ENCODE measurements at places on chromosomes 3 and 15. TPM values are rescaled to one million over a fixed set of nuclear protein-coding genes. Genes with fewer than 3 reads are reported as not detected.

P2RY13 gene
- total RNA-seq = not detected

GLDN gene
- not detected for total RNA-seq

FEZF2 gene
- total RNA-seq = not detected

CKMT1B gene
- not detected for total RNA-seq

TEX264 gene
- total RNA-seq = 48.2 TPM

FURIN gene
- total RNA-seq = 124 TPM

ALDH1L1 gene
- total RNA-seq = not detected

CHRNA7 gene
- not detected for total RNA-seq

MNS1 gene
- 0.74 TPM for total RNA-seq

MESP2 gene
- total RNA-seq = not detected

SLC28A2 gene
- total RNA-seq = not detected

B3GALNT1 gene
- 2.4 TPM for total RNA-seq

GRAMD1C gene
- total RNA-seq = 0.47 TPM

SLC2A2 gene
- not detected for total RNA-seq

SELENOT gene
- 158 TPM for total RNA-seq

SKOR1 gene
- total RNA-seq = 0.15 TPM

GRK7 gene
- not detected for total RNA-seq

PLA1A gene
- total RNA-seq = not detected

APOD gene
- total RNA-seq = 0.20 TPM

SLC22A14 gene
- total RNA-seq = not detected

CTXND1 gene
- total RNA-seq = not detected

FBXW12 gene
- not detected for total RNA-seq

ITIH4 gene
- total RNA-seq = 11.2 TPM

C3orf33 gene
- total RNA-seq = 2.2 TPM

PPARG gene
- total RNA-seq = 0.66 TPM

MST1R gene
- total RNA-seq = 1.2 TPM

PARP15 gene
- 12.7 TPM for total RNA-seq

TICRR gene
- 14.0 TPM for total RNA-seq

GP5 gene
- total RNA-seq = 0.31 TPM

CTXN2 gene
- total RNA-seq = not detected

ADGRG7 gene
- total RNA-seq = not detected

OXNAD1 gene
- 28.6 TPM for total RNA-seq

PYGO1 gene
- not detected for total RNA-seq

HES1 gene
- not detected for total RNA-seq

LRRC15 gene
- not detected for total RNA-seq

RHOV gene
- 0.40 TPM for total RNA-seq

SCAMP5 gene
- 1.1 TPM for total RNA-seq

COX17 gene
- 108 TPM for total RNA-seq

MESP1 gene
- total RNA-seq = 5.6 TPM

ZDHHC23 gene
- 4.3 TPM for total RNA-seq

MITF gene
- 0.81 TPM for total RNA-seq

KLHL6 gene
- total RNA-seq = 31.0 TPM

GRM2 gene
- 0.62 TPM for total RNA-seq

HTR3E gene
- total RNA-seq = not detected

LRRC3B gene
- total RNA-seq = not detected

PIK3R4 gene
- 32.0 TPM for total RNA-seq

GOLGA6L4 gene
- 0.62 TPM for total RNA-seq
